GM03348 (cell line): ENCODE measurements at places on chromosomes 16 and 17.

GRCh38 chr17:538181-538973 lies 176.3 kb downstream of the VPS53 start:
- DNase-seq, result peak; percentile 25

- no peak for DNase-seq
Measured at GRCh38 chr17:74217037-74217730, 3.8 kb downstream of the TTYH2 start.

DNA sequence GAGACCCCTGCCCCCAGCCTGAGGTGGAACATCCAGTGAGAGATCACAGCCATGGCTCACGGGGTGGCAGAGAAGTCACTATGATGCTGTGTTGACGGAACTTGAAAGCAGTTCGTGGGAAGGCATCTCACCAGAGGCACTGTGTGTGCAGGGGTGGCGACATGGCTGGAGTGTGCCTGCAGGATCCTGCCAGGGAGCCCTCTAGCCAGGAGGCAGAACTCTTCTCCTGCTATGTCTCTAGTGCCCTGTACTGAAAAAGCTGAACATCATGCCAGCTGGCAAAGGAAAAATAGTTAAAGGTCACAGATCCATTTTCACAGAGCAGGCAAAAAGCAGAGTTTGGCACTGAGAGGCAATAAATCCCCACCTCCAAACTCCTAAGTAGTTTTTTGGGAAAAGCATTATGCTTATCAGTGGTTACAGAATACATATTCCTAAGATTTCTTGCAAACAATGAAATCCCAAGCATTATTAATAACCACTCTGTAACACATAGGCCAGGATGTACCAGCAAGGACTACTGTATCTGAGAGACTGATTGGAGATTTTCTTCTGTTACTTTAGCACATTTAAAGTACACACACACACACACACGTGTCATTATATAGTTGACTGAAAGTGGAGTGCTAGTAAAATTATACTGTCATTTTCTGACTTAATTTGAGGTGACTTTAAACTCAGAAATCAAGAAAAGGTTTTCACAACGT lies 36.8 kb downstream of the TNRC6C start:
- DNase-seq, result no peak

GRCh38 chr16:59707436-59708226 lies 973.5 kb upstream of the GOT2 start:
- DNase-seq, result no peak

DNA sequence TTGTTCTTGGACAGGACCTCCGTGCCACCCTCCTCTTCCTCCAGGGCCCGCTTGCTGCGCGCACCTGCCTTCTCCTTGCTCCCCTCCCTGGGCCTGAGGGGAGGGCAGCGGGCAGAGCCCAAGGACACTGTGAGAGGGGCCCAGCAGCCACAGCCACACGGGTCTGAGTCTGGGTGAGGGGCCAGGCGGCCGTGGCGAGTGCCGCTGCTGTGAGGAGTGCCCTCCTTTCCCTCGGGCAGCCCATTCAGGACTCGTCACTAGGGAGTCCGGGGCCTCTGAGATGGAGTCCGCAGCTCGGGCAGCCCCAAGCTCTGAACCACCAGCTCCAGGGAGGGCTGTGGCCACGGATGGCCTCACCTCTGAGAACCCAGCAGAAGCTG lies 5.6 kb downstream of the DUS1L start:
- no peak for DNase-seq

DNA sequence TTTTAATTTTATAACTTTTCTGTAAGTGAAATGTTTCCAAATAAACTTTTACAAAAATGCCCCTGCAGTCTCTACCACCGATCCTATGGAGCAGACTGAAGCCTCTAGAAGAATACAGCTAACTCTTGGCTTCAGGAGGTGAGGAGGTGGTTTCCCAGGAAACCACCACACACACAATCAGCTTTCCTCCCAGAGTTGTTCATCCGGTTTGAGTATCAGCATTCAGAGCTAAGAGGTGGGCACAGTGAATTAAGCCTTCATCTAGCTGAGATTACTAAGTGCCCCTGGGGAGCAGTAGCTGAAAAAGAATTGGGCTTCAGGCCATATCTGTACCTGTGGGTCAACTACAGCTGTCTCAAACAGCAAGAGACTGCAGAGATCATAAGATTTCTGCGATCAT lies 139.7 kb downstream of the AATF start:
- no peak for DNase-seq
